ENCODE measurements at places on chromosomes 2 and 18.

DNA sequence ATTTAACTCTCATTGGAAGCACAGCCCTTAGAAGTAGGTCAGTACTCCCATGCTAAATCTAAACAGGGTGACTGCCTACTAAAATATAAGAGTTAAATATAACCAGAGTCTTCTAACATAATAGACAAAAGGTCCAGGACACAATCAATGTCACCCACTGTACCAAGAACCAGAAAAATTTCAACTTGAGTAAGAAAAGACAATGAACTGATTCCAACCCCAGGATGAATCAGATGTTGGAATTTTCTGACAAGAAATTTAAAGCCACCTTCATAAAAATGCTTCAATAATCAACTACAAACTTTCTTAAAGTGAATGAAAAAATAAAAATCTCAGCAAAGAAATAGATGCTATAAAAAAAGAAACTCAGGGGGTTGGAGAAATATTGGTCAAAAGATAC lies 71.3 kb upstream of the NPAS2 start:
- no peak overlapping the region for H3K27ac ChIP-seq
- H3K4me3 ChIP-seq: no peak overlapping the region
- no peaks in the 10 kb centered on the region for H3K27me3 ChIP-seq

GRCh38 chr2:158154596-158154995 lies 52.9 kb downstream of the UPP2 start:
- H3K27ac ChIP-seq: no peak overlapping the region
- H3K4me3 ChIP-seq: no peak overlapping the region
- no peaks in the 10 kb centered on the region for H3K36me3 ChIP-seq

DNA sequence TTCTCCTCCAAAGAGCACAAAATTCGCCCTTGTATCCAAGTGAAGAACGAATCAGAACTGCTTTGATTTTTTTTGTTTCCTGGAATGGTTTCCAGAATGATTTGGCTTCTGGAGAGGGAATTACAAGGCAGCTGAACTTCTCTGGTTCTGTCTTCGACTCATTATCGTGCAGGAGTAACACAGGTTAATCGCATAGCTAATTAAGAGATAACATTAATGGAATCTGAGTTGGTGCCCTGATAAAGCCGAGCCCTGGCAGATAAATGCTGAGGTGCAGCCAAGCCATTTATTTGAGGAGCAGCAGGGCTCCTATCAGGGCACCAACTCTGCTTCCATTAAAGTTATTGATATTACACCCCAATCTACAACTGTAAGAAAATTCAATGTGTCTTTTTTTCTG lies 433.7 kb downstream of the ZNF521 start:
- H3K27me3 ChIP-seq: no peaks in the 10 kb centered on the region
- no peak for DNase-seq
- no peak overlapping the region for H3K27ac ChIP-seq

GRCh38 chr2:238989484-238989883 lies 141.6 kb downstream of the TWIST2 start:
- peaks cover 5% of the 10 kb centered on the region for H3K4me1 ChIP-seq
- H3K36me3 ChIP-seq: no peaks in the 10 kb centered on the region
- no peak overlapping the region for H3K4me3 ChIP-seq

Data from ovary (tissue), 10 donors.